ENCODE measurements at places on chromosomes 6 and 20. TPM values are rescaled to one million over a fixed set of nuclear protein-coding genes. Genes with fewer than 3 reads are reported as not detected.

The ZNF341 gene
- 1.8 TPM for polyA plus RNA-seq

The SOD2 gene
- polyA plus RNA-seq, result 208 TPM

The TBX18 gene
- polyA plus RNA-seq, result 2.3 TPM

The PROKR2 gene
- not detected for polyA plus RNA-seq

The SUN5 gene
- not detected for polyA plus RNA-seq

The HNF4A gene
- polyA plus RNA-seq, result not detected

The BMP5 gene
- 2.9 TPM for polyA plus RNA-seq

The TCF21 gene
- 8.0 TPM for polyA plus RNA-seq

The CLPSL2 gene
- polyA plus RNA-seq, result not detected

The VGLL2 gene
- polyA plus RNA-seq, result 0.29 TPM

The AGER gene
- polyA plus RNA-seq, result 3.1 TPM

The POM121L2 gene
- polyA plus RNA-seq, result not detected

- no peak for DNase-seq
Observed at GRCh38 chr6:56691814-56692213, 49.1 kb upstream of the DST start.

GRCh38 chr6:62891065-62891647 is 320.1 kb upstream of the FKBP1C start:
- DNase-seq, result no peak

- no peak for DNase-seq
Observed at GRCh38 chr6:126083875-126084274, 97.5 kb downstream of the TRMT11 start.

- no peak for DNase-seq
Observed at GRCh38 chr6:163793011-163793983, 378.8 kb downstream of the QKI start.

DNA sequence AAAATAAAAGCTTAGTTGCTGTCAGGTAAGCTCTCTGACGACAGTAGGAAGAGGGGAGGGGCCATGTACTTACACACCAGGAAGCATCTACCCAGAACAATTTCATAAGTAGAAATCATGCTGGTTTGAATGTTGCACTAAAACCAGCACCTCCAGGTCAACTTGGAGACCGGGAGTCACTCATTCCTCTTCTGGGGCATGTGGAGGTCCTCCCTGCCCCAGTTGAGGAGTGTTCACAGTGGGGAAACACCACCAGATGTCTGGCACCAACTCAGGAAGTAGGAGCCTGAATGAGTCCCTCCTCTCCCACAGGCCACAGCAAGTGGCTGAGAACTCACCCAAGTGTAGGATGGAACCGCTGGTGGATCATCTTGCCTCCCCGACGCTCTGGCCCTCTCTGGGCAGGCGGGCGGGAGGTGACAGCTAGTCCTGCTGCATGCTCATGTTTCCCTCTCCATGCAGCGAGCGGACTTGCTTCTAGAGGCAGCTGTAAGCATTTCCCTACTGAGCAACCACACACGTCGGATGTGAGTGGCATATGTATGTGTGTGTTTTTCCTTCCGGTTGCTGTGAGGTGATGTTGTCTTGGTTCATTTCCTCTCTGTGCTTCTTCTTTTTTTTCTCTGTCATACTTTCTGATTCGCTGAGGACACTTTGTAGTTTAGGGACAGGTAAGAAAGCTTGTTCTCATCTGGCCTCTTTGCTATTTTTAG is 149.5 kb upstream of the NEDD9 start:
- peak; percentile 20 for DNase-seq

GRCh38 chr6:136566007-136566487 is 15.8 kb upstream of the MAP7 start:
- no peak for DNase-seq

DNA sequence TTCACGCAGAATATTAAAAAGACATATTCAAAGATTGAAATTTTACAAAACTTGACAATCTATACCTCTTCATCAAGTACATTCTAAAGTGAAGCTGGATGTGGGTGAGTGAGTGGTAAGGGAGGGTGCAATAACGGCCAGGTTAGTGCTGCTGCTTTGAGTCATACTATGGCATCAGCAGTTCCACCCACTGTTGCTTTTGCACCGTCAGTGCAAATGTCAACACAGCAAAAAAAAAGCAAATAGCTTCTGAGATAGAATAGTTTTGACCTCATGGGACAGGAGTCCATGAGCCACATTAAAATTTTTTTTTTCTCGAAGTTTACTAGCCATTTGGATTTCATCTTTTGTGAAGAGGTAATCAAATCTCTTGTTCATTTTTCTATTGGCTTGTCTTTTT is 31.8 kb downstream of the PSMF1 start:
- DNase-seq, result no peak

DNA sequence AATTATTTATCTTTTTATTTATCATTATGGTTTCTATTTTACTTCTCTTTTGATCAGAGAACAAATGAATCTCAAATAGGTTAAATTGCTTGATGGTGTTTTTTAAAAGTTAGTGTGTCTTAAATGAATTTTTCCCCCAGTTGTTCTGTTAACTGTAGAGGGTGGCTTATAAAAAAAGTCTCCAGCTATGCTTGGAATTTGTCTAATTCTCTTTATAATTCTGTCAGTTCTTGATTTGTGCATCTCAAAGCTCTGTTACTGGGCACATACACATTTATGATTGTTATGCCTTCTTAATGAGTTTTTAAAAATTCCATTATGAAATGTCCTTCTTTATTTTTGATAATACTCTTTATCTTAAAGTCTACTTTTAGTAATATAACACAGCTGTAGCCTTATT is 58.0 kb downstream of the LIN28B start:
- DNase-seq, result no peak

DNA sequence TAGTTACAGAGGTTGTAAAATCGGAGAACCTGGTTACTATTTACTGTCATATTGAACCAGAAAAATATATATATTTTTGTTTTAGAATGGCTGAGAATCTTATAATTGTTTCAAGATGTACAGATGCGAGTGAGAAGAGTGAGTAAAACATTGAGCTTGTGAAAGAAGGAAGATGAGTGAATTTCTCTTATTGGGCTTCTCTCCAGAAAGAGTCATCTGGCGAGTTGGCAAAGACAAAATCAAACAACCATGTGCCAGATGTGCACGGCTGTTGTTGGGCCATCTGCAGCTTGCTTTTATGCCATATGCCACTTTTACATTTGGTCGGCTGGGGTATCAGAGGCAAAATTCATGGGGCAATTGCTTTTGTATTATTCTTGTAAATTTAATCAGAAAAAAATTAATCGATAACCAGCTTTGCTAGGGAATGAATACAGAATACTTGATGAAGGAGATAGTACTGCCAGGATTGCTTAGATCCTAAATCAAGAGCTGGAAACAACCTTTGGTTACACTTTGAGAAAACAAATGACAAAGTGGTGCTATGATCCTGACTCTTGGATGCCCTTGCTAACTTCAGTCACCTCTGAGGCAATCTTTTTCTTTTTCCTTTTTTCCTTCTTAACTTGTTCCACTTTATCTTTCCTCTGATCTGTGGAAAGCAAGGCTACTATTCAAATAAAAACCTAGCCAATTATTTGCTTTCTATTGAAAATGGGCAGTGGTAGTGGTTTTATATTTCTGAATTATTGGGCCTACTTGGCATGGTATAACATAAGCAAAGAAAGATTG is 97.1 kb upstream of the GRIK2 start:
- no peak for DNase-seq

- DNase-seq, result no peak
Observed at GRCh38 chr6:36104836-36105235, 25.5 kb upstream of the MAPK13 start.

DNA sequence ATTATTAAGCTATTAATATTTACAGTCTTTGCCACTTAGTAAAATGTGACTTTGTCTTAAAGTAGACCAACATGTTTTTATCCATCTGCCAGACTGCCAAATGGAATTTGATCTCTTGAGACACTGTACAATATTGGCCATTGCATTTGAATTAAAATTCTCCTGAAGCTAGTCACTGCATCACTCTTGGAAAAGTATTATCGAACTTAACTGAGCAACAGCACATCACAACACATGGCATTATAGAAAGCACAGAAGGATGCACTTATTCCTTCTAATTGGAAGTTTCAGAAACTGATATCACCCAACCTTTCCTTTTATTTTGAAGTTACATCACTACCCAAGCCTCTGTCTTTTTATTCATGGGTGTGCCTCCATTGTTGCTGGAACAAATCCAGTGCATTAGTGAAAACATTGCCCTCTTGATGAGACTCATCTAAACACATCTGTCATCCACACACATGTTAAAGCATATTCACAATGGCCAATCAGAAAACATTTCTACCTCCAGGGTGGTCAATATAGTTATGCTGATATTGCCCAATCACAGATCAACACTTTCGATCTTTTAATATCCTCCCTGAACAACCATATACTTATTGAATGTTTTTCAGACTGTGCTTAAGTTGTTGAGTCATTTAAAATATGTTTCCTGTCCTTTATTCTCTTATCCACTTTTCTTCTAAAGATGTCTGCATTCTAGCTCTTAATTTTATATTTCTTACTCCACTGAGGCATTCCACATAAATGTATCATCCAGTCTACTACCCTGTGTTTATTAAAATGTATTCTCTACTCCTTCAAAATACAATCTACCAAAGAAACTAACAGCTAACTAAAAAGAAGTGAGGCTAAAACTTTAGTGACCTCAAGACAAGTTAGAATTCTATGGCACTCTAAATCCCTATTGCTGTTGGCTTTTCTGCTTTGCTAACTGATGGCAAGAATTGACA is 535.0 kb downstream of the RFPL4B start:
- no peak for DNase-seq

DNA sequence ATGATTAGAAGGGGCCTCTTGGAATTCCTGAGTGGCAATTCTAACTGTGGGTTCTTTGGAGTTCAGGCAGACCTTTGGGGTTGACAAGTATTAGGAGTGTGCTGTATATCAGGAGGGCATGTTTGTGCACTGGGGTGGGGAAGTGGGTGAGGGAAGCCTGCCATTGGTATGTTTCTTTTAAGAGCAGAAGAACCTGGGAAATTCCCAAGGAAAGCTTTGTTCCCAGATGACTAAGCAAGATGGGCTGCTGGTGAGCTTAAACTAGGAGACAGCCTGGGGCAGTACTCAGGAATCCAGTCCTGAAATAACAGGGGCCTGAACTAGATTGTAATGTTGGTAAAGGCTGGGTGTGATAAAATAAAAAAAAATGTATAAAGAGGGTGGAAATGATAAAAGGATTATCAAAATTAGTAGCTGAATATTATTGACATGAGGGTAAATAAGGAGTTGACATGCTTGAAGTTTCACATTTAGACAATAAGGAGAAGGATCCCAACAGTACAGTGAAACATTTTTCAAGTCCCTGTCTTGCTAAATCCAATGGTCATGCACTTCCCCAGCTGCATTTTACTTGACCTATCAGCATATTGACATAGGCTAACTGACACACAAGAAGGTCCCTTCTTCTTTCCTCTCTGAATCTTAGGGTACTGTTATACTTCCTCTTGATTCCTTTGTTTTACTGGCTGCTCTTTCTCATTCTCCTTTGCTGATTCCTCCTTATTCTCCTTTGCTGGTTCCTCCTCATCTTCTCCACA is 18.4 kb upstream of the IFNGR1 start:
- no peak for DNase-seq

GRCh38 chr6:15623276-15624116 is 39.3 kb downstream of the DTNBP1 start:
- no peak for DNase-seq

GRCh38 chr6:164121527-164121926 is 707.0 kb downstream of the QKI start:
- DNase-seq, result no peak

DNA sequence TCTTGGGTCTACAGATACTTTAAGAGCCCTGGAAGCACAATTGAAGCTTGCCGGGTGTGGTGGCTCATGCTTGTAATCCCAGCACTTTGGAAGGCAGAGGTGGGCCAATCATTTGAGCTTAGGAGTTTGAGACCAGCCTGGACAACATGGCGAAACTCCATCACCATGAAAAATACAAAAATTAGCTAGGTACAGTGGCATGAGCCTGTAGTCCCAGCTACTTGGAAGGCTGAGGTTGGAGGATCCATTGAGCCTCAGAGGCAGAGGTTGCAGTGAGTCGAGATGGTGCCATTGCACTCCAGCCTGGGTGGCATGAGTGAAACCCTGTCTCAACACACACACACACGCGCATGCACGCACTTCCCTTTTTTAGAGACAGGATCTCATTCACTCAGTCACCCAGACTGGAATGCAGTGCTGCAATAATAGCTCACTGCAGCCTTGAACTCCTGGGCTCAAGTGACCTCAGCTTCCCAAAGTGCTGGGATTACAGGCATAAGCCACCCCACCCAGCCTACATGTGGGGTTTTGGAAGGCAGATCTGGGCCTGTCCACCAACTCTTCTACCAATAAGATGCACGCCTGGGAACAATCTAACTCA is 182.5 kb upstream of the JARID2 start:
- DNase-seq, result peak; percentile 26

All from heart right ventricle (tissue), 16 donors.